ENCODE measurements at places on chromosomes 1 and 21.

- no peak for DNase-seq
These were observed 196.1 kb upstream of the CAMK1G start for GRCh38 chr1:209387271-209387968.

- DNase-seq = peak; percentile 62
These were observed 26.4 kb downstream of the CD48 start for GRCh38 chr1:160685266-160685665.

DNA sequence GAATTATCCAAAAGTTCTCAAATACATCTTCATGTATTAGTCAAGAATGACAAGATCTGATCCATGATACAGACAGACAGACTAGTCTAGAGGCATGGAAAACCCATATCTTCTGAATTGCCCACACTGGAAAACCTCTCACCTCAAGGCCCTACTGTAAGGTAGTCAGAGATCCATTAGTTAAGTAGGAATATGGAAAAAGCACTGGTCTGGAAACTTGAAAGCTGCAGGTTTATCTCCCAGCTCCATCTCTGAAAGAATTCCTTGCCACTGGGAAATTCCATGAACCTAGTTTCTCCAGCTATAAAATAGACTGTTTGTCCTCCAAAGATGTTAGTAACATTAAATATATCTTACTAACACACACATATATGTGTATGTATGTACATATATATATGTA, 169.2 kb downstream of the AKT3 start:
- DNase-seq = no peak

DNA sequence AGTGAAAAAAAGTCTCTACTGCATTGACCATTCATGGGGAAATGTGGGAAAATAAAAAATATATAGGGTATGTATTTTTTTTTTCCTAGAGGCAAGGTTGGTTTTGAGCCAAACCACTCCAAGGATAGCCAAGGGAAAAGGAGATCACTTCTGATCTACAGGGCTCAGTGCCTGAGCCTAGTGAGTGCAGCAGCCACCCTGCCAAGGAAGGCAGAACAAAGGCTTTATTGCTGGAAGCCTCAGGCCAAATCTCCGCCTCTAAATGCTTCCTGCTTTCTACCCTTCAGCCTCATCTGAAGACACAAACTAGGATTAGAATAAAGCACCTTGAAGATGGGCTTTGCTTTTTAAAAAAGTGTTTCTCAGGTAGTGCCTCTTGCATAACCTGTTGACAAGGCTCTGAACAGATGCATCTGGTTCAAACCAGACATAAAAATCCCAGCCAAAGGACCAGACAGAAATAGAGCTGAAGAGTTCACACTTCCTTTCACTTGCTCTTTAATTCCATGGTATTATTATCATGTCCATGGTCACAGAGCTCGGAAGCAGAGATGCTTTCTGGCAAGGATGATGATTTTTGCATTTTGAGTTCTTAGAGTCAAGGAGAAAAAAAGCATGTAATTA, 10.5 kb downstream of the C1orf115 start:
- DNase-seq = no peak

Measured in GM12865 (cell line).